CD4-positive, alpha-beta T cell treated with Interleukin-6 for 4 hours (primary cell): ENCODE measurements at places on chromosomes 2 and 18.

- no peak for DNase-seq
These were observed 40.0 kb upstream of the INPP4A start for GRCh38 chr2:98404556-98405250.

- peak; percentile 68 for DNase-seq
These were observed 11.2 kb downstream of the ATP6V1B1 start for GRCh38 chr2:70946832-70947442.

GRCh38 chr2:43128559-43128955, 97.8 kb downstream of the ZFP36L2 start:
- DNase-seq: no peak

DNA sequence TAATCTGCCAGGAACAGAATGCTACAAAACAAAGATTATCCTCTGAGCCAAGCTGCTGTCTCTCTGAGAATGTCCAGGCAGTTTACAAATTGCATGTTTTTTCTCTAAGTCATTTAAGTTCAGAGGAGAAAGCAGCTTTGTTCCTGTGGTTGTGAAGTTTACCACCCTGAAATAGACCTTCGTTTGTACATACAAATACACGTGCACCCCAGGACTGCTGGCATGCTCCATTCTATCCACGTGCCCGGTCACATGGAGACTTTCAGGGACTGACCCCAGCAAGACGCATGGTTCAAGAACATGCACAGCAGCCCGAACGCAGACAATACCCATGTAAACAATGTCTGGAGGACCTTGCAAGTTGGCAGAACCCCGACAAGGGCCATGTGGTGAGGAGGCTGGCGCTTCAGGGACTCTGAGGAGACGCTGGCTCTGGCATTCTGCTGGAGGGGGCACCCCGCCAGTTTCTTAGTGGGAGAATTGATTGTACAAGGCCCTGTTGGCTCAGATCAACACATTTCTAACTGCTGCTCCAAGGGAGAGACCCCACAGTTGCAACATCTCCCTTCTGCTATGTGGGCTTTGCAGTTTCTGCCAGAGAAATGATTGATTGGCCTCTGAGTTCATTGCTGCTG, 33.3 kb downstream of the FAM178B start:
- DNase-seq: no peak

- no peak for DNase-seq
These were observed 110.2 kb downstream of the CTAGE1 start for GRCh38 chr18:22307528-22307927.

DNA sequence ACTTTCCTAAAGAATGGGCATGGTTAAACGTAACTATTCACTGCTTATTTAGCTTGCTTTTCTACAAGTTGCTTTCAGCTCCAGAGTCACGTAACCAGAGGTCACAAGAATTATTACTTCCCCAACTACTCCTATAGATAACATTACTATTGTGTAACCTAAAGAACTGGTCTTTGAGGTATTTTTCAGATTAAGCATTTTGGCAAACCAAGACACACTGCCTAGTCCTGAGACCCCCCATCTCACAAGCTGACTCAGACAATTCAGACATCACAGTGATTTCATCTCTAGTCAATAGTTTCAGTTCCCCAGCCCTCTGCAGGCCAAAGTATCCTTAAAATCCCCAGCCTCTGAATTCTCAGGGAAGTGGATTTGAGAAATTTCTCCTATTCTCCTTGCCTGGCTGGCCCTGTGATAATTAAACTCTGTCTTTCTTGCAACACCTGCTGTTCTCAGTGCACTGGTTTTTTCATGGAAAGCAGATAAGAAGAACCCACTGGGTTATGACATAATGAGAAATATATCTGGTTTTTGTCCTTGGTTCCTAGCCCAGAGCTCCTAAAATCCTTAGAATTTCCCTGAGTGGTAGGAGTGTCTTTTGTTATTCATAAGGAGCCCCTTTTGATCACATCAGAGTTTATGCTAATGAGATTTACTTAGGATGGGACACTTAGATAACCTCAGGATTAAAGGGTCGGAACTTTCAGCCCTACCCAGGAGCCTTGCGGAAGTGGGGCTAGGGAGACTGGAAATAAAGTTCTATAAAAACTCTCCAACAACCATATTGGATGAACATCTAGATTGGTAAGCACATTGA, 1310.8 kb upstream of the CHAC2 start:
- no peak for DNase-seq
